A549 treated with dexamethasone at 1 μM for 4 hours (cell line): ENCODE measurements at places on chromosomes 5 and 9. TPM values are rescaled to one million over a fixed set of nuclear protein-coding genes. Genes with fewer than 3 reads are reported as not detected.

Gene SPATA9
- total RNA-seq, result not detected in 5 replicates

Gene CCNI2
- total RNA-seq, result 0.06 to 0.12 TPM (median 0.08 TPM) in 5 replicates

Gene PLAC8L1
- total RNA-seq, result 0.21 to 0.38 TPM (median 0.27 TPM) in 3 of 5 replicates, not detected in the others

Gene FOXD4L5
- total RNA-seq, result 0.04 to 0.05 TPM (median 0.05 TPM) in 3 of 5 replicates, not detected in the others

Gene GABRG2
- total RNA-seq, result not detected in 5 replicates

Gene STKLD1
- 0.44 to 1.2 TPM (median 0.73 TPM) in 5 replicates for total RNA-seq

Gene TAS2R1
- total RNA-seq, result not detected in 5 replicates

Gene NFIB
- total RNA-seq, result 8.5 to 17.8 TPM (median 13.8 TPM) in 5 replicates

Gene TMEM171
- 4.3 to 5.6 TPM (median 4.9 TPM) in 5 replicates for total RNA-seq

Gene ST8SIA4
- total RNA-seq, result 0.17 to 0.46 TPM (median 0.38 TPM) in 5 replicates

Gene EGFLAM
- total RNA-seq, result 0.18 to 0.47 TPM (median 0.20 TPM) in 5 replicates

Gene LCN15
- total RNA-seq, result 0.09 TPM in 2 of 5 replicates, not detected in the others

Gene IFNA2
- not detected in 5 replicates for total RNA-seq

Gene GRXCR2
- not detected in 5 replicates for total RNA-seq

Gene SV2C
- total RNA-seq, result 0.01 TPM in 1 of 5 replicates, not detected in the others

Gene SH2D3C
- 0.06 to 0.13 TPM (median 0.06 TPM) in 3 of 5 replicates, not detected in the others for total RNA-seq

Gene PCDHGA3
- total RNA-seq, result 0.02 to 0.05 TPM (median 0.03 TPM) in 4 of 5 replicates, not detected in the other

Gene TBCA
- total RNA-seq, result 265 to 334 TPM (median 298 TPM) in 5 replicates

Gene ECSCR
- not detected in 5 replicates for total RNA-seq

Gene BTNL3
- total RNA-seq, result not detected in 5 replicates

Gene SLC4A9
- total RNA-seq, result 0.04 TPM in 1 of 5 replicates, not detected in the others

Gene PCDH12
- total RNA-seq, result 0.01 to 0.06 TPM (median 0.02 TPM) in 3 of 5 replicates, not detected in the others

Gene SERF1A
- total RNA-seq, result 0.22 to 3.6 TPM (median 0.95 TPM) in 5 replicates

Gene PCDHGA2
- total RNA-seq, result 0.46 to 0.83 TPM (median 0.69 TPM) in 5 replicates

Gene DBH
- not detected in 5 replicates for total RNA-seq

Gene SPINK7
- not detected in 5 replicates for total RNA-seq

Gene MLANA
- not detected in 5 replicates for total RNA-seq

Gene TAF11L5
- total RNA-seq, result not detected in 5 replicates

Gene PCDHGA1
- 0.22 to 0.32 TPM (median 0.26 TPM) in 5 replicates for total RNA-seq

Gene HAVCR2
- total RNA-seq, result 0.32 to 0.52 TPM (median 0.38 TPM) in 5 replicates

Gene SLC23A1
- 0.79 to 1.6 TPM (median 1.4 TPM) in 5 replicates for total RNA-seq

Gene QRFP
- 0.06 TPM in 1 of 5 replicates, not detected in the others for total RNA-seq

Gene SLC6A18
- total RNA-seq, result not detected in 5 replicates

Gene SUSD3
- 0.53 to 1.6 TPM (median 1.1 TPM) in 5 replicates for total RNA-seq

Gene TMEM174
- total RNA-seq, result not detected in 5 replicates

Gene GABRP
- not detected in 5 replicates for total RNA-seq
